ENCODE measurements at places on chromosomes 4 and X.

DNA sequence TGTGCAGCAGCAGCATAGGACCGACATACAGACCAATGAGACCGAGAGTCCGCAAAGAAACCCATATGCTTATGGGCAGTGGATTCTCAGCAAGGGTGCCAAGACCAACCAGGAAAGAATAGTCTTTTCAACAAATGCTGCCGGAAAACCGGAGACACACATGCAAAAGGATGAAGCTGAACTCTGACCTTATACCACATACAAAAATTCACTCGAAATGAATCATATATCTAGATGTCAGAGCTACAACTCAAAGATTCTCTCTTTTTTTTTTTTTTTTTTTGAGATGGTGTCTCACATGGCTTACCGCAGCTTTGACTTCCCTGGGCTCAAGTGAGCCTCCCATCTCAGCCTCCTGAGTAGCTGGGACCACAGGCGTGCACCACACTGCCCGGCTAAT, 16.0 kb upstream of the MXD4 start:
- DNase-seq: no peak

- no peak for DNase-seq
These were observed 375.6 kb downstream of the FBXW7 start for GRCh38 chr4:152160225-152160800.

DNA sequence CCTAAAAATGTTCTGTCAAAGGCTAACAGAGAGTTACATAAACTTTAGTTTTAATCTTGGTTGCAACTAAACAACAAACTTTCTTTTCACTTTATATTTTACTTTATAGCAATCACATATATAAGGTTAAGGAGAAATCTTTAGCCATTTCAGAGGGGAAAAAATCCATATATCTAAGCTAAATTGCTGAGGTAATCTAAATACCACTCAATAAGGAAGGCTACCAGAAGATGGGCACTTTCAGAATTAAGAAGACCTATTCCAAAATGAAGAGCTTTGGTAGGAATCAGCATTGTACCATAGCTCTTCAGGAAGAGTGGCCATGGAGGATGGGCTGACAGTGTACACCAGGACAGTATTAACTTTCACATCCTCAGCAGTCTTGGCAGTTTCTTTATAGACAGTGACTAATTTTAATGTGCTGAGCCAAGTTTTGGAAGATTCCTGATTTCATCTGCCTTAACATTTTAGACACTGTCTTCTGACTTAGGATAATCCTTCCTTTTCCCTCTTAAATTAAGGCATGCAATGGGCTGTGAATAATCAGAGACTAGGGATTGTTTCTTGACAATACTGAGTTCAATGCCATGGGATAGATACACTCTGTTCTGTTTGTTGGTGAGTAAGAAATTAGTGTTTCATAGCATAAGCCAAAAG, 7.1 kb downstream of the FAT4 start:
- DNase-seq: no peak

- no peak for DNase-seq
These were observed 21.6 kb downstream of the TSPAN6 start for GRCh38 chrX:100615005-100615404.

- DNase-seq: no peak
These were observed 151.3 kb downstream of the USP46 start for GRCh38 chr4:52507774-52508173.

- DNase-seq: no peak
These were observed 77.9 kb downstream of the EGF start for GRCh38 chr4:109990261-109991257.

DNA sequence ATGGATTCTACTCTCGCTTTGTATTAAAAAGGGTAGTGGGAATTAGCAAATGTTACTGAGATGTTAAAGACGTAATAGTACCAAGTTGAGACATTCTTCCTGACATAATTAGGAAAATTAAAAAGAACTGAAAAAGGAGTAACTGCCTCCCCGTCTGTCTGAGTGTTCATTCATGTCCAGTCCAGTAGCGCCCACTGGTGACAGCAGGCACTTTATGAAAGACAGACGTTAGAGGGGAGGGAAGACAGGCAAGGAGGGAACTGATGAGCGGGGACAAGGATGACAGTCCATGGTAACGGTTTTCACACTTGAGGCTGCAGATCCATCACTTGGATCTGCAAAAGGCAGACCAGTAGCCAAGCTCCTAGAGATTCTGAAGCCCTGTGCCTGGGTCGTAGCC, 326.7 kb downstream of the STK32B start:
- DNase-seq: no peak

DNA sequence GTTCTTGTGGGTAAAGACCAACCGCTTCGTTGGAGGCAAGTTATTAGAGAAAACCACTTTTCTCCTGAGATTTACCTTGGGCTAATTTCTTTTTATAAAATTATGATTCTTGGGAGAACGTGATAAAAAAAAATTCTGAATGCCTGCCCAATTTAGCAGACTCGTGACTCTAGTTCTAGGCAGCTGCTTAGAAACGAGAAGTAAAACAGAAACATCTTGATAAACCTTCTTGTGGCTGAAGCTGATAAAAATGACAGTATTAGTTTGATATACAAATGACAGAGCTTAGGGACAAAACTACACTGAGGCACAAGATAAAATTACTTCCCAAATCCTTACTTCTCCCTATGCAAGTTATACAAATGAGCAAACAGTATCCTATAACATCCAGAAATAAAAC, 458.9 kb upstream of the TEX13C start:
- no peak for DNase-seq

GRCh38 chr4:7412554-7412912, 22.2 kb downstream of the PSAPL1 start:
- DNase-seq: no peak

GRCh38 chr4:175176710-175177109, 258.6 kb downstream of the ADAM29 start:
- DNase-seq: no peak

DNA sequence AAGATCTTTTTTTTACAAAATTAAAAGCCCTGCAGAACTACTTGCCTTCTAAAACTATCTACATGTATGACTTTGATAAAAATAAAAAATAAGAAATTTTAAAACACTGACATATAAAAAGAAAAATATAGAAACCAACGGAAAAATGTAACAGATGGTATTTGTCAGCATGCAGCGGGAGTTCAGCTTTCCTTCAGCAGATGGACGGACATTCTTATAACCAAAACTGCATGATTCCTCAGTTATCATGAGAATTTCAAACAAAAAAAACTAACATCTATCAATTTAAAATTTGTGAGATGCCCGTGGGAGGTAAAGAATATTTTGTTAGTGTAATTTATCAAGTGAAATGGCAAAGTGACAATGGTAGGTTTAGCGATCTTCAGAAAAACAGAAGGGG, 23.2 kb downstream of the RWDD4 start:
- no peak for DNase-seq

GRCh38 chr4:145887241-145887991, 51.2 kb downstream of the ZNF827 start:
- DNase-seq: no peak

GRCh38 chr4:88696630-88697029, 999 bp downstream of the NAP1L5 start:
- DNase-seq: no peak

- no peak for DNase-seq
These were observed 74.2 kb downstream of the FAM13A start for GRCh38 chr4:88982757-88983156.

- no peak for DNase-seq
These were observed 124.0 kb upstream of the PPARGC1A start for GRCh38 chr4:24013668-24014422.

DNA sequence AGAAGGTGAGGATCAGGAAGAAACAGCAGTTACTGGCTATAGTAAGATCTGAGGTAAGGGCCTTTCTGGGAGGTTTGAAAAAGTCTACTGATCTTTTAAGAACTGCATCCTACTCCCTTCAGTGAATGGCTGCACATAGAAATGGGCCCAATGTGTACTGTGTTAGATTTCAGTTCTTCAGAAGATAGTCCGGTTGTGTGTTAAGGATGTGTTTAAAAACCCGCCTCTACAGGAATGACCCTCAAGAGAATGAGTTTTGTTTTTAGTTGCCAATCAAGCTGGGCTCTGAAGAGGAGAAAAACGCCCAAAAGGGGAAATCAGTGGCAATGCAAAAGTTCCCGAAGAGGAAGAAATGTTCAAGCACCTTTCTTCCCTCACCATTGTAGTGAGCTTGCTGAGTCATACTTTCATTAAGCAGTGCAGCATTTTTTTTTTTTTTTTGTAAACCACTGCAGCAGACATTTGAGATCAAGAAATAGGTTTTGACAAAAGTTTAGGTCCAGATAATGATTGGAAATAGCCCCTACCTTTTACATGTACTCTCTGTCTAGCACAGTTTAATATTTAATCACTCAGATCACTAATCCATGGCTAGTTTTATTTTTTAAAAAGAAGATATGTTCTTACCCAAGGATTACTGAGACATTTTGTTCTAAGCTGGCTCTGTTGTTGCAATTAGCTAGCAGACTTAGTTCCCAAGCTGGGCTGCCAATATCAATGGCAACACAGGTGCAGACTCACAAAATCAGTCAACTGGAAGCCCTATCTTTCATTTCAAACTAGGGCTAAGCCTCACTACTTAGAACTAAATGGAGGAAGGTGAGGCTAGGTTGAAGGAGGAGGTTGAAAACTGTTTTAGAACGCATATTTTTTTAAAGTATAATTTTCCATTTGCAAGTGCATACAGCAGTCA, 7.0 kb upstream of the TRPC5OS start:
- DNase-seq: no peak

DNA sequence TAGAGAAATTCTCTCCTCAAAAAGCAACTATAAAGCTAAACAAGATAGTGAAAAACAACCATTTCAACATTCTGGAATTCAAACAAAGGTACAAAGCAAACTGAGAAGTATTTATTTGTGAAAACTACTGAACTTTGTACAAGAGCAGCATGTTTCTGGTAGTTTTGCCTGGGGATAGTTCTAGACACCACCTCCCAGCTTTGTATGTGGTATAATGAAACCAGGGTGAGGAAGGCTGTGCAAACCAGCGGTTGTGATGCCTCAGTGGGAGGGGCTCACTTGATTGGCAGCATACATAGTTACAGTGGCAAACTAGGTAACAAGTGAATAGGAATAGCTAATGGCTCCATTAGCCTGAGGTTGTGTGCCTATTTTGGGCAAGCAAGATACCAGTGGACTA, 18.6 kb upstream of the FRMD7 start:
- DNase-seq: no peak

- DNase-seq: no peak
These were observed 147.8 kb upstream of the BCOR start for GRCh38 chrX:40245488-40246071.

DNA sequence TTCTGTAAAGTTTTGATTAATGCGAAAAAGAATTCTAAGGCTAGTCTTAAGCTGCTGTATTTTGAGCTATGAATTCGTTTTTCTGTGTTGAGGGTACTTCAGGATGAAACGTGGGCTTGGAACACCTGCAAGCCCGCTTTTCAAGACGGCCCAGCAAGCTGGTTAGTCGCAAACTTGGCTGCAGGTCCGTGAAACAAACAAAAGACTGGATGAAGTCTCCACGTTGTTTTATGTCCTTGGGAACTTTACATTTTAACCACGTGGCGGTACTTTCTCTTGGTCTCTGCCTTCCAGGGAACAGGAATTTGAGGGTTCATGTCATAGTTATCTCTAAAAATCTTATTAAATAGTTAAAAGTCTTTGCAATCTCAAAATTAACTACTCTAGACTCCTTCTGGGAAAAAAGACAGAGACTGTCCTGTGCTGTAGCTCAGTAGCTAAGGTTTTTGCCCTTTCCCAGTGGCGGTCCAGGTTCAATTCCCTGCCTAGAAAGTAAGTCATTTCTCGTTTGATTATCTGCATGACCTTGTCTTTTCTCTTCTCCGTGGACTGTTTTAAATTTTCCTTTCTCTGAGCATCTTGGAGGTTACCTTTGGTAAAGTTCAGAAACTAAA, 21.0 kb downstream of the TENM3 start:
- no peak for DNase-seq

DNA sequence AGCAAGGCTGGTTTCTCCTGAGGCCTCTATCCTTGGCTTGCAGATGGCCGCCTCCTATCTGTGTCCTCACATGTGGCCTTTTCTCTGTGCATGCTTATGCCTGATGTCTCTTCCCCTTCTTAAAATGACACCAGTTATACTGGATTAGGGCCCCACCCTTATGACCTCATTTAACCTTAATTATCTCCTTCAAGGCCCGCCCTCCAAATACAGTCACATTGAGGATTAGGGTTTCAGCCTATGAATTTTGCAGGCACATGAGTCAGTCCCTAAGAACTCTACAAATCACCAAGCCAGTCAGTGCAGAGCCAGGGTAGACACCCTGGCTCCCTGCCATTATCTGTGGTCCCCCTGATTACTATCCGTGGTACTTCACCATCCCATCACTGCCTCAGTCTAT, 51.6 kb downstream of the MAML3 start:
- no peak for DNase-seq

- no peak for DNase-seq
These were observed 487 bp downstream of the TBCK start for GRCh38 chr4:106315476-106315967.

DNA sequence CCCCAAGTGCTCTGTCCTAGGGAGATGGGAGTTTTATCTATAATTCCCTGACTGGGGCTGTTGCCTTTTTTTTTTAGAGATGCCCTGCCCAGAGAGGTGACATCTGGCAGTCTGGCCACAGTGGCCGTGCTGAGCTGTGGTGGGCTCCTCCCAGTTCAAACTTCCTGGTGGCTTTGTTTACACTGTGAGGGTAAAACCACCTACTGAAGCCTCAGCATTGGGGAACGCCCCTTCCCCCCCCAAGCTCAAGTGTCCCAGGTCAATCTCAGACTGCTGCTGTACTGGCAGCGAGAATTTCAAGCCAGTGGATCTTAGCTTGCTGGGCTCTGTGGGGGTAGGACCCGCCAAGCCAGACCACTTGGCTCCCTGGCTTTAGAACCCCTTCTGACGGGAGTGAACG, 38.3 kb upstream of the CBLL2 start:
- no peak for DNase-seq

DNA sequence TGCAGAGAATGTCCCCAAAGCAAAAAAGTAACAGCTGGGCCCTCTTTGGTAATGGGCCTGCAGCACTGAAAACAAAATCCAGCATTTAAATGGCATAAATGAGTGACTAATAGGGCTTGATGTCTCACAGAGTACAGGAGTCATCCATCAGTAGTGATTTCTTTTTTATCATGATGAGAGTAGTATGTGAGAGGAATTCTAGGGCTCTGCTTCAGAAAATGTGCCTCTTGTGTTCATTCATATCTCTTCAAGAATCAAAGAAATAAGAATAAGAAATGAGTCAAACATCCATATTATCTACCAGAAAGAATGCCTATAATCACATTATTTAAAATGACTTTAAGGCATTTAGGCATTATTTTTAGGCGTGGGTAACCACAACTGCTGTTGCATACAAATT, 792.9 kb upstream of the HTR2C start:
- no peak for DNase-seq

DNA sequence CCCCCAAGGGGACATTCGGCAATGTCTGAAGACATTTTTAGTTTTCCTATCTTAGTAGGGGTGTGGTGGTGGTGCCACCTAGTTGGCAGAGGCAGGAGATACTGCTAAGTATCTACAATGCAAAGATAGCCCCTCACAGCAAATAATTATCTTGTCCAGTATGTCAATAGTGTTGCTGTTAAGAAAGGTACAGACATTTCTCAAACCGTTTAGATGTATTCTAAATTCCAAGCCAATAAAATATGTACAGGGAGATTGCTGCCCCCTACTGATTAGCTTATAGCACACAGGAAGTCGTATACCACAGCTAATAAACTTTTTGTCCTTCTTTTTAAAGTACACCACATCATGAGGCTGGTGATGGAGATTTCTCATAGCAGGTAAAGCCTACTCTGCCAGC, 260.5 kb downstream of the TMA16 start:
- no peak for DNase-seq

Measured in mucosa of gallbladder (tissue), 1 donor.